ENCODE measurements at places on chromosomes 11 and 22. TPM values are rescaled to one million over a fixed set of nuclear protein-coding genes. Genes with fewer than 3 reads are reported as not detected.
A peak's percentile ranks its signal among the peaks of the same experiment; 100 is the strongest.

DNA sequence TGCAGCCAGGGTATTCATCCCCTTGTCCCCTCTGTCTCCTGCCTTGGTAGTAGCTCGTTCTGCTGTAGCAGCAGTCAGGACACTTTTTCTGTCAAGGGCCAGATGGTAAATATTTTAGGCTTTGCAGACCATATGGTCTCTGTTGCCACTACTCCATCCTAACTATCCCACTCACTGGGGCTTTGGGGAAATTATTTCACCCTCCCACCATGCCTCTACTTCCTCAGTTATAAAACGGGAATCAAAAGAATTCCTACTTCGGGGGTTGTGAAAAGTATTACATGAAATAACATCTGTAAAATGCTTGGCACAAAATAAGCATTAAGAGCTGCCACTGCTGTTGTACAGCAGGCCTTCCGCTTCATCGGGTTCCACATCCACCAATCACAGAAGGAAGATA lies 89.9 kb upstream of the LDLRAD3 start:
- no peak for DNase-seq

DNA sequence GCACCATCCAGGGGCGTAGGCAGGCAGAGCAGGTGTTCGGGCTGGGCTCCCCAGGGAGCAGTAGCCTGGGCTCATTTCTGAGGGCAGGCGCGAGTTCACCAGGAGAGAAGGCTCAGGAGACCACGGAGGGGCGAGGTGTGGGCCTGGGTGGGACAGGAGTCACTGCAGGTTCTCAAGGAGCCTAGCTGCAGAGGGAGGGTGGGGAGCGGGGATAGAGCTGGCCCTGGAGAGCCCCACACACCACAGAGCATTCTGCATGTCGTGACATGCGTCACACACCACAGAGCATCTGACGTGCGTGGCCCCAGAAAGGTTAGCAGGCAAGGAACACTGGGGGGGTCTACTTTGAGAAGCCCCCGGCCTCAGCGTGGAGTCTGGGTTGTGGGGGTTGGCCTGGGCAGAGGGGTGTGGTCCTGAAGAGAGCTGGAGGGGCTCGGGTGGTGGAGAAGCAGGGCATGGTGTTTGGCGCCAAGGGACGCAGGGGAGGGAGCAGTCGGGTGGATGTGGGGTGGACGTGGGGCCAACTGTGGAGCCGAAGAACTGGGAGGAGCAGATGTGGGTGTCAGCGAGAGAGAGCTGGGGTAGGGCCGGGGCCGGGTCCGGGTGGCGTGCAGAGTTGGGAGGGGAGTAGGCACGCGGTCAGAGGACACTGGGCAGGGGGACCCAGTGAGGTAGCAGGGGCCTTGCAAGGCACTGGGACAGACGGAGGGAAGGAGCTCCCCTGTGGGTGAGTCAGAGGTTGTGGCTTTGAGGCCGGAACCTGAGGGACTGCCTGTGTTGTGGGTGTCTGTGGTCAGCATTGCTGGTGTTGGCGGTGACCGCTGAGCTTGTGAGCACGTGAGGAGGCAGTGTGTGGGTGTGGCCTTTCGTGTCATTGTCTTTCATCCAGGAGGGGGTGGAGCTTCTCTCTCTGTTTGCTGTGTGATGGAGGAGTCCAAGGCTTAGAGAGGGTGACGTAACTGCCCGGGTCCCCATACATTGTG lies 25.5 kb downstream of the CTTN start:
- DNase-seq = peak; percentile 23

GRCh38 chr22:27488456-27489177 lies 312.9 kb downstream of the MN1 start:
- no peak for DNase-seq

The C22orf42 gene
- 0.50 TPM for total RNA-seq

The ZNF214 gene
- total RNA-seq = 13.2 TPM

GRCh38 chr11:37076866-37077265 lies 478.8 kb upstream of the RAG2 start:
- DNase-seq = no peak

GRCh38 chr22:20606041-20606783 lies 98.8 kb downstream of the MED15 start:
- peak; percentile 84 for DNase-seq

The INPPL1 gene
- total RNA-seq = 64.8 TPM

DNA sequence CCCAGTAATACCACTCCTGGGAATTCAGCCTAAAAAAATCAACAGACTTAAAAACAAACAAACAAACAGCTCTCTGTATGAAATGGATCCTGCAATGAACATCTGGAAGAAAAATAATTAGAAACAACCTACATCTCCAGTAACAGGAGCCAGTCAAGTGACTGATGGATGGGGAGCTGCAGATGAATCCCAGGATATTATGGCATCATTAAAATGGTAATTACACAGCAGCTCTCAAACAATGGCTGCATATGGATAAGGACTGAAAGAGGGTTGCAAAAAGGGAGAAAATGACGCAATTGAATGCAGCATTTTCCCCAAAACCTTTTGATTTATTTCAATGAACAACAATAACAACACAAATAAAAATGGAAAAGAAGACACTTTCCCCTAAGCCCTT lies 4.1 kb downstream of the NPTXR start:
- DNase-seq = no peak

- no peak for DNase-seq
Observed at GRCh38 chr11:68317147-68317785, 4.9 kb downstream of the LRP5 start.

- no peak for DNase-seq
Observed at GRCh38 chr11:11491014-11491413, 130.8 kb downstream of the GALNT18 start.

DNA sequence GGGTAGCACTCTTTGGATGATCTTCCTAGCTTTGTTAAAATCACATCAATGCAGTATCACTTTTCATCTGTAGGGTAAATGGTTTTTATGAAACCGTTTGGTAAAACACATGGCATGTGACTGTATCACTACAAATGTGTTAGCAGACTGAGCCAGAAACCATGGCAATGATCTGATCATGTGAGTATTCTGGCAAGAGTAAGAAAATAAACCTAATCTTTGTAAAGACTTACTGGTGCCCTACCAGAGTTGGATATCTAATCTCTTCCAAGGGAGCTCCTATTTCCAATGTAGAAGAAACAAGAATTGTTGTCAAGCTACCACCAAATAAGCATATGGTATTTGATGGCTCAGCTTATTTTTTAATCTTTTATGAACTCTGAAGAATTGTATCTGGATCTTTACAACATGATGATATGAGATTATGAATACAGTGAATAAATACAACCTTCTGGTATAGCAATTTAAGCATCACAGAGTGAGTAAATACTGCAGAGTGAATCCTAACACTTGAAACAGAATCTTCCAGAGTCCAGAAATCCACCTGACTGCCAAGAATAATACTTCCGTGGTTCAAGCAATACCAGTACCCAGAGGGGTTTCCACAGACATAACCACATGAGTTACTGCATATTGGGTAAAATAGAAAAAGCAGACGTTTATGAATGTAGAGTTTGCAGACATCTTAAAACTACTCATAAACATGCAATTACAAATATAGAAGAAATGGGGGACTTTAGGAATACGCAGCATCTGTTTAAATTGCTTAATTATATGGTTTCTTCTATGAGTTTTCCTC lies 238.8 kb downstream of the TTC28 start:
- DNase-seq = no peak

DNA sequence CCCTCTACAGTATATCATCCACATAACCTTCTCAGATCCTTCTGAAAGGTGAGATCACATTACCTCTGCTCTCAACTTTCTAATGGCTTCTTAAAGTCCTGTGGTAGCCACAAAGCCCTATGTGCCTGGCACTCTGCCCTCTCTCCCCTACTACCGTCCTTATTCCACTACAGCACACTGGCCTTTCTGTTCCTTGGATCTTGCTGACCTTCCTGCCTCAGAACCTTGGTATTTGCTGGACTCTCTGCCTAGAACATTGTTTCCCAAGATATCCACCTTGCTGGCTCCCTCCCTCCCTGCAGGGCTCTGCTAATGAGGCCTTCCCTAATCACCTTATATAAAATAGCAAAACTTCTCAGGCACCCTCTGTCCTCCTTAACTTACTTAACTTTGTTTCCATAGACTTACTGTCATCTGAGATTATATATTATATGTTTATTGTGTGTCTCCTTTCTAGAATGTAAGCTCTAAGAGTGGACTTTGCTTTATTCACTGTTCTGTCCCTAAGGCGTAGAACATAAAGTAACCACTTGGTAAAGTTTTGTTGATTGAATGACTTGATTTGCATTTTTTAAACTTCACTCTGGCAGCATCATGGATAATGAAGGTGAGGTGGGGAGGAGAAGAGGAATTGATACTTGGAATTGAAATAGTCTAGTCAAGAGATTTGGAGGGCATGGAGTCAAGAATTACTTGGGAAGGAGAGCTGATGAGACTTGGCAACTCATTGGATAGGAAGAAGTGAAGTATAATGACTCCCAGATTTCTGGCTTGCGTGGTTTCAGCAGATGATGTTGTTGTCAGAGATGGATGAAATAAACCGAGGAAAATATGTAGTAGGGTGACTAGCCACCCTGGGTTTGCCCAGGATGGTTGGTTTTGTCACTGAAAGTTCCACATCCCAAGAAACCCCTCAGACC lies 10.5 kb downstream of the POLD3 start:
- no peak for DNase-seq

GRCh38 chr11:123195188-123196059 lies at the start of gene CLMP:
Gene CLMP (minus strand): TSS chr11:123195248. CDS start chr11:123194940, 308 bp downstream.
- peak; percentile 71 for DNase-seq

DNA sequence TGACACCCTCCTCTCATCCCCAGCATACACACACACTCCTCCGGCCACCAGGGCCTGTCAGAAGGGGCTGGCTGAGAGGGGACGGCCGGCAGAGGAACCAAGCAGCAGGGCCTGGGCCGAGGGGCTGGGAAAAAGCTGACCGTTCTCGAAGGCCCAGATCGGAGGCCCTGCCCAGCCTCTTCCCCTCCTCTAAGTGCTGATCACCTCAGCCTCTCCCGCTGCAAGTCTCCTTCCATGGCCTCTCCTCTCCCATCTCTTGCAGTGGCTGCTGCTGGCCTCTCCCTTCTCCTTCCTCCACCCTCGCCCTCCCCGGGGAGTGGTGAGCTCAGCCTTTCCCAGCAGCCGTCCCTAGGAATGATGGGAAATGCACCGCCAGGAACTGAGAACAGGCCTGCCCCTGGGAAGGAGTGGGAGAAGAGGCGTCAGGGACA lies 39.6 kb downstream of the ARRB1 start:
- DNase-seq = no peak

GRCh38 chr22:29713156-29713727 lies 6.6 kb upstream of the CABP7 start:
- no peak for DNase-seq

DNA sequence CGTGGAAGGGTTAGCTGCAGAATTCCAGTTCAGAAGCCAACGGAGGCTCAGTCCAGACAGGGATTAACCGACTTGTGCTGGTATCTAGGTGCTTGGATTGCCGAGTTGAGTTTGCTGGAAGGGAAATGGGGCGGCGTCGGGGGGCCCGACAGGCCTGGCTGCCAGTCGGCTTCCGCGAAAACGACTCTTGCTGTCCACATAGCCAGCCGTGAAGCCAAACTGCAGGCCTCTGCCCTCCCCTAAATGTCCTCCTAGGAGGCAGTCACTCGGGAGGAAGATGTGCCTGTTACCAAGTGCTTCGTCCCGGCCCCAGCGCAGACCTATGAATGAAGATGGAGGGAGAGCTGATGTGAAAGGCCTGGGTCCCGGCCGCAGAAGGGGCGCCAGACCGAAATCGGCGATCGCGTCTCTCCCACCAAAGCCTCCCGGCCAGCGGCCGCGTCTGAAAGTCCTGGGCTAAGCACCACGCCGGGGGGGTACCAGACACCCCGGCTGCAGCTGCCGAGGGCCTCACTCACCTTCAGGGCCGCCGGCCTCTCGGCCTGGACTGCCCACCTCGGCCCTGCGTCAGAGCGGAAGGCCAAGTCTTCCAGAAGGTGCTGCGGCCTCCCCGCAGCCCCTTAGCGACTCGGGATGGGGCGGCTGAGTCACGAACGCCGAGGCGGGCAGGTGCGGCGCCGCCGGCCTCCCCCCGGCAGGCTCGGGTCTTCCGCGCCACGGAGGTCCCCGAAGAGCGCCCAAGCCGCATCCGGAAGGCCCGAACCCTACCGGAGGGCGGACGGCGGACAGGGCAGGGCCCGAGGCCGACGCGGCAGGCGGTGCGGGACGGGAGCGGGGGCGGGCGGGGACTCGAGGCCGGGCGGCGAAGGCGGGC lies 7.5 kb downstream of the DPAGT1 start:
- peak; percentile 48 for DNase-seq

The TTC28 gene
- total RNA-seq = 44.4 TPM

The MS4A4E gene
- not detected for total RNA-seq

GRCh38 chr22:25334162-25334490 lies 114.7 kb downstream of the CRYBB2 start:
- DNase-seq = peak; percentile 87

DNA sequence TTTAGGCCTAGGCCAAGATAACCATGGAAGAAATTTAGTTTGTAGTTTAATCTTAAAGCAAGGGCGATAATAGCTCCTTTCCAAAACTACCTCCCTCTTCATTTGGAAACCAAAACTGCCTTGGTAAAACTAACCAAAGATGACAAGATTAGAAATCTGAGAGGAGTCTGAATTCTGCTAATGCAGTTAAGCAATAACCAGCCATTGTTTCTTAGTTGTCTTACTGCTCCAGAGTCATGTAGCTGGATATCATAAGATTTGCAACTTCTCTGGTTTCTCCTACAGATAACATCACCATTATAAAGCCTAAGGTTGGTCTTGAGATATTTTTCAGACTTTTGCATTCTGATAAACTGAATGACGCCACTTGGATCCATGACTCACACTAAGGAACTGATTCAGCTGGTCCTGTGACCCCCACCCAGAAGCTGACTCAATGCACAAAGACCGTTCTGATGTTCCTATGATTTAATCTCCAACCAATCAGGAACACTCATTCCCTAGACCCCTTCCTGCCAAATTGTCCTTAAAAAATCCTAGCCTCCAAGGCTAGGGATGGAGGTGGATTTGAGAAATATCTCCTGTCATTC lies 200.8 kb downstream of the LUZP2 start:
- DNase-seq = no peak

GRCh38 chr11:9760193-9760575 lies 96.3 kb downstream of the SWAP70 start:
- DNase-seq = no peak

The OR4C16 gene
- total RNA-seq = not detected

The NELL1 gene
- total RNA-seq = 0.15 TPM

Data from neural progenitor cell (in vitro differentiated cells).